ENCODE measurements at places on chromosomes 6 and 20. TPM values are rescaled to one million over a fixed set of nuclear protein-coding genes. Genes with fewer than 3 reads are reported as not detected.

PNLDC1 gene
- not detected for total RNA-seq

GRCh38 chr6:153043719-153044118 lies 41.2 kb upstream of the MTRF1L start:
- H3K4me3 ChIP-seq = no peak overlapping the region
- DNase-seq = no peak
- H3K4me1 ChIP-seq = no peaks in the 10 kb centered on the region
- H3K27me3 ChIP-seq = no peaks in the 10 kb centered on the region

- H3K4me3 ChIP-seq = no peak overlapping the region
- peak overlapping the region; percentile 77 for H3K27ac ChIP-seq
- no peaks in the 10 kb centered on the region for H3K36me3 ChIP-seq
- DNase-seq = no peak
- H3K4me1 ChIP-seq = peaks cover 50% of the 10 kb centered on the region
Observed at GRCh38 chr20:53898556-53898931, 171.8 kb downstream of the BCAS1 start.

DNA sequence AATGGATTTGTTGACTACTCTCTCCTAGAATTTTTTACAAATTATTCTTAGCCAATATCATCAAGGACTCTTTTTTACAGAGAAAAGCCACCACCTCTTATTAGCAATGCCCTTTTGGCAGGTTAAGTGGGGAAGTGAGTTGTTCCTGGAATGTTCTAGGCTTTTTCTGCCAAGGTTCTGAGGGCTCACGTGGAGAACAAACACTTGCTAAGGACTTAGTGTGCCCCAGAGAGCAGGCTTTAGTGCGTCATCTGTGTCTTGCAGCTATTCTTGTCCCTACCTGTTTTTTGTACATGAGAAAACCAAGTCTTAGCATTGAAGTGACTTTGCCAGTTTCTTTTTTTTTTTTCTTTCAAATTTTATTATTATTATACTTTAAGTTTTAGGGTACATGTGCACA lies 33.5 kb downstream of the CFAP61 start:
- H3K4me3 ChIP-seq = no peak overlapping the region
- H3K27me3 ChIP-seq = peaks cover 7% of the 10 kb centered on the region
- no peak for DNase-seq

GRCh38 chr6:57173056-57173885 lies 1.1 kb downstream of the BAG2 start:
- no peaks in the 10 kb centered on the region for H3K27me3 ChIP-seq
- no peaks in the 10 kb centered on the region for H3K36me3 ChIP-seq
- peaks cover 23% of the 10 kb centered on the region for H3K4me1 ChIP-seq
- H3K27ac ChIP-seq = peak overlapping the region; percentile 92
- DNase-seq = no peak

GRCh38 chr6:166932116-166932515 lies 24.2 kb downstream of the RNASET2 start:
- no peaks in the 10 kb centered on the region for H3K36me3 ChIP-seq
- H3K4me3 ChIP-seq = no peak overlapping the region
- peaks cover 20% of the 10 kb centered on the region for H3K4me1 ChIP-seq
- H3K27ac ChIP-seq = no peak overlapping the region
- H3K27me3 ChIP-seq = no peaks in the 10 kb centered on the region
- no peak for DNase-seq

- peak; percentile 49 for DNase-seq
- no peak overlapping the region for H3K27ac ChIP-seq
- no peaks in the 10 kb centered on the region for H3K36me3 ChIP-seq
- peaks cover 41% of the 10 kb centered on the region for H3K4me1 ChIP-seq
- no peaks in the 10 kb centered on the region for H3K27me3 ChIP-seq
- no peak overlapping the region for H3K4me3 ChIP-seq
Observed at GRCh38 chr6:31128093-31128676, 7.9 kb upstream of the CDSN start.

DNA sequence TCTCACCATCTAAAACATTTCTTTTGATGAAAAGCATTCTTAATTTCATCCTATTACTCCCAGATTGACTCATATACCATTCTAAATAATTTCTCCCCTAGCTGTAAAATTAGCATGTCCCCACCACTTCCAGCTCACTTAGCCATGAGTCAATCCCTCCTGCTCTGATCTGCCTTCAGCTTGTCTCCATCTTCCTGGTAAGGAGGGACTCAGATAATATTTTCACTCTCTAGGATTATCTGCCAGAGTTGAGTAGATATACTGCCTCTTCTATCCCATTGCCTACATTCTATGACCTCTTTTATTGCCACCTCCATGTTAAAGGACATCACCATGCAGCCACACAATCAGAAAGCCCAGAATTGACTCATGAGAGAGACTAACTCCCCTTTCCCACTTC lies 348.8 kb upstream of the POU3F2 start:
- H3K4me1 ChIP-seq = no peaks in the 10 kb centered on the region
- no peak for DNase-seq
- H3K36me3 ChIP-seq = no peaks in the 10 kb centered on the region
- no peak overlapping the region for H3K27ac ChIP-seq
- H3K27me3 ChIP-seq = peaks cover 4% of the 10 kb centered on the region
- no peak overlapping the region for H3K4me3 ChIP-seq

MCCD1 gene
- not detected for total RNA-seq

DNA sequence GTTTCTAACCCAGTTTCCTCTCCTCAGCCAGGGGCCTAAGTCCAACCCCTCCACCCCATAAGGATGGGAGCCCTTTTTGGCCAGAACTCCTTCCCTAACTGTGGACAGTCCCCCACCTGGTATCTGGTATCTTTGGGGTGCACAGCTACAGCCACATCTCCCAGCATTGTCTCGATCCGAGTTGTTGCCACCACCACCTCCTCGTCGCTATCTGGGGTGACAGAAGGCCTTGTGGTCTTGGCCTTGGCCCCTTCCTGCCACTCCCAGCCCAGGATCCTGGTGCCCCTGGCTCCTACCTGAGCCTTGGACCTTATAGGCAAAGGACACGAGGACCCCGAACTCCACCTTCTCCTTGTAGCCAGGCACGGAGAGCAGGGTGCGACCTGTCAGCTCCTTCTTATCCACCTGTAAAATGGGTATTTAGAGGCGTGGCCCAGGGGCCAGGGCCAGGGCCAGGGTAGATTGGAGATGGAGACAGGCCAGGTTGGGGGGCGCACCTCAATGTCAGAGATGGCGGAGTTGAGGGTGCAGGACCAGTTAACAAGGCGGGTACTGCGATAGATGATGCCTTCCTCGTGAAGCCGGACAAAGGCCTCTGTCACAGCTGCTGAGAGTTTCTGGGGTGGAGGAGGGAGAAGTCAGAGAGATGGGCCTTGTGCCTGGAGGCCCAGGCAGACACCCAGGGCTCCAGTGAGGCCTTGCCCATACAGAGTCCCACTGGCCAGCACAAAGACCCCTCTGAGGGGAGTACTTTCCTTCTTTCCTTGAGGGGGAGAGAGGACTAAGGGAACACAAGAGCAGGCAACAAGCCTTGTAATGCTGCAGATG lies 7.2 kb upstream of the VWA7 start:
- H3K27me3 ChIP-seq = no peaks in the 10 kb centered on the region
- H3K27ac ChIP-seq = no peak overlapping the region
- DNase-seq = no peak
- no peak overlapping the region for H3K4me3 ChIP-seq
- H3K36me3 ChIP-seq = peaks cover 88% of the 10 kb centered on the region
- no peaks in the 10 kb centered on the region for H3K4me1 ChIP-seq

GRCh38 chr6:166268431-166268830 lies 39.8 kb downstream of the PRR18 start:
- no peak overlapping the region for H3K27ac ChIP-seq
- H3K4me3 ChIP-seq = no peak overlapping the region
- no peak for DNase-seq

DNA sequence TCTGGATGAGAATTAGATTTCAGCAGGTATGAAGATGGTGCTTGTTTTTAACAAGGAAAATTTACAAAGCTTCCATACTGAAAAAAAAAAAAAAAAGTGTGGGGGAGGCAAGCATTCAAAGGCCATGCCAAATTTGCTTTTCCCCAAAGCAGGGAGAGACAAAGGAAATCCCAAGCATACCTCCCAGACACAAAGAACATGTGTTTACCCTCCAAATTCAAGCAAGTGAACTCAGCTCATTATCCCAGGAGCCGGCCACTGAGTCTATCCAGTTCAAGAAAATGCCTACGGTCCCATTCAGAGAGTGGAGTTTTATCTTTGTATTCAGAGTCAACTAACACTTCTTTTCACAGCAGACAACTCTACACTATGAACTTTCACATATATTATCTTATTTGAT lies 102.7 kb upstream of the ID4 start:
- H3K4me1 ChIP-seq = no peaks in the 10 kb centered on the region
- no peaks in the 10 kb centered on the region for H3K27me3 ChIP-seq

GRCh38 chr6:162699961-162700360 lies 27.6 kb downstream of the PRKN start:
- no peak overlapping the region for H3K27ac ChIP-seq
- no peaks in the 10 kb centered on the region for H3K4me1 ChIP-seq
- no peaks in the 10 kb centered on the region for H3K36me3 ChIP-seq
- DNase-seq = no peak
- H3K27me3 ChIP-seq = no peaks in the 10 kb centered on the region

DNA sequence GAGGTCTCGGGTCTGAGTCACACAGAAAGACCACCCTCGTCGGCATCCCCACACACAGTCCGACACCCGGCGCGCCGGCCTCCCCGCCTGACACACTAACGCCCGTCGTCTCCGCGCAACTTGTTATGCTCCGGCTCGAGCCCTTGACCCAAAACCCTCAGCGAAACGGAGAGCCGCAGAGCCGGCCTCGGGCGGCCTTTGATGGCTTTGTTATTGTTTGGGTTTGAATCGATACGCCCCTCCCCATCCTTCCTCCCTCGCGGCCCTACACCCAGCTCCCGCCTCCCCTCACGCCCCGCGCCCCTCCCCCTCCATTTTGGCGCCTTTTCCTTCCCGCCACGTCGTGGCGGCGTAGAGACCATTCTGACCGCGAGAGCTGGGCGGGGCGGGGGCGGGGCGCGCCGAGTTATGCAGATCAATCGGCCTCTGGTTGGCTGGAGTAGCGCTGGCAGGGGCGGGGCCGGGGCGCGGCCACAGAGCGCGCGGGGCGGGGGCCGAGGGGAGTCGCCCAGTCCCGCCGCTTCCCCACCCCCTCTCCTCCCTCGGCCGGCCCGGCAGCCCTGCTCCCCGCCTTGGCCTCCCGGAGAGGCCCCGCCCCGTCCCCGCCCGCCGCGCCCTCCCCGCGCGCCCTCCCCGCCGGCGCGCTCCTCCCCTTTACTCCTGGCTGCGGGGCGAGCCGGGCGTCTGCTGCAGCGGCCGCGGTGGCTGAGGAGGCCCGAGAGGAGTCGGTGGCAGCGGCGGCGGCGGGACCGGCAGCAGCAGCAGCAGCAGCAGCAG lies at the start of gene PIM1:
PIM1 (plus strand) TSS at position 657 of the 777 bp plus-strand sequence. CDS start 424 bp downstream, outside the sequence.
- H3K27ac ChIP-seq = peak within 1 kb of the TSS; percentile 92
- H3K4me3 ChIP-seq = peak within 1 kb of the TSS; percentile 91
- peak; percentile 100 for DNase-seq
- no peaks in the 10 kb centered on the region for H3K36me3 ChIP-seq
- H3K4me1 ChIP-seq = peaks cover 24% of the 10 kb centered on the region

GRCh38 chr6:163356324-163356723 lies 58.2 kb upstream of the QKI start:
- H3K4me3 ChIP-seq = no peak overlapping the region
- H3K27ac ChIP-seq = peak overlapping the region; percentile 67
- H3K4me1 ChIP-seq = peaks cover 4% of the 10 kb centered on the region

- H3K4me1 ChIP-seq = no peaks in the 10 kb centered on the region
- no peaks in the 10 kb centered on the region for H3K27me3 ChIP-seq
- H3K36me3 ChIP-seq = no peaks in the 10 kb centered on the region
- DNase-seq = no peak
- H3K27ac ChIP-seq = no peak overlapping the region
- no peak overlapping the region for H3K4me3 ChIP-seq
Observed at GRCh38 chr6:28480253-28480932, 35.2 kb downstream of the GPX6 start.

- no peak overlapping the region for H3K27ac ChIP-seq
- no peaks in the 10 kb centered on the region for H3K4me1 ChIP-seq
- DNase-seq = no peak
- H3K27me3 ChIP-seq = no peaks in the 10 kb centered on the region
- H3K4me3 ChIP-seq = no peak overlapping the region
- no peaks in the 10 kb centered on the region for H3K36me3 ChIP-seq
Observed at GRCh38 chr6:78523622-78524021, 343.7 kb upstream of the IRAK1BP1 start.

- H3K27ac ChIP-seq = peak overlapping the region; percentile 57
- H3K4me1 ChIP-seq = no peaks in the 10 kb centered on the region
- no peak overlapping the region for H3K4me3 ChIP-seq
- no peaks in the 10 kb centered on the region for H3K27me3 ChIP-seq
- H3K36me3 ChIP-seq = no peaks in the 10 kb centered on the region
- no peak for DNase-seq
Observed at GRCh38 chr6:74606582-74607071, 599.2 kb downstream of the COL12A1 start.

DNA sequence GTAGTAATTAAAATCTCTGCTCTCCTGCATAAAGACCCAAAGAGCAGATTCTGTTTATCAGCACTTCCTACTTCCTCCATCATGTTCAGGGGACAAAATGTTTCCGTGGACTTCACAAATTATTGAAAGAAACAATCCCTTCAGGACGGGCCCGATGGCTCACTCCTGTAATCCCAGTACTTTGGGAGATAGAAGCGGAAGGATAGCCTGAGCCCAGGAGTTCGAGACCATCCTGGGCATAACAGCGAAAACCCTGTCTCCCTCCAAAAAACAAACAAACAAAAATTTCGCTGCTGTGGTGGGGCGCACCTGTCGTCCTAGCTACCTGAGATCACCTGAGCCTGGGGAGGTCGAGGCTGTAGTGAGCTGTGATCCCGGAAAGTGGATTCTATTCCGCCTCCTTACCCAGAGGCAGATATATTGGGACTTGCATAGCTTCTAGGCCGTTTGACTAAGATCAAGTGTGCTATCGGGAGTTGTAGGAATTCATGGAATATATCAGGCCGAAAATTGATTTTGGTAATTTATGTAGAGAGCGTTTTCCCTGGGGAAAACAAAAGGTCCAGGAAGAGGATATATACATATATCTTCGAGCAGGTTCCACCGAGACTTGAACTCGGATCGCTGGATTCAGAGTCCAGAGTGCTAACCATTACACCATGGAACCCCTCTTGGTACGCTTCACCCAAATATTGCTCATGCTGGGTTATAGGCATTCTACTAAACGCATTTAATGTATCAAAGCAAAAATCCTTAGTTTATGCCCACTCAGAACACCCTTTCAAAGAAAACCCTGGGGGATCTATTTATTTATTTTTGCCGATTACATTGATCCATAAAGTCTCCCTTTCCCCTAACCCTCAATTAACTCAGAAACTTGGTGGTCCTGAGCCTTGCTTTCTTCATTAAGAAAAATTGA lies 74.5 kb upstream of the ZNF184 start:
- H3K4me1 ChIP-seq = no peaks in the 10 kb centered on the region
- H3K36me3 ChIP-seq = no peaks in the 10 kb centered on the region
- peaks cover 100% of the 10 kb centered on the region for H3K27me3 ChIP-seq
- DNase-seq = no peak

MYBL2 gene
- 0.21 TPM for total RNA-seq

- no peaks in the 10 kb centered on the region for H3K4me1 ChIP-seq
- no peak overlapping the region for H3K4me3 ChIP-seq
- H3K36me3 ChIP-seq = no peaks in the 10 kb centered on the region
- no peak overlapping the region for H3K27ac ChIP-seq
- no peaks in the 10 kb centered on the region for H3K27me3 ChIP-seq
Observed at GRCh38 chr20:15854911-15855310, 718.3 kb downstream of the KIF16B start.

Data from heart right ventricle (tissue), 16 donors.